ENCODE measurements at places on chromosomes 1 and 21.

GRCh38 chr1:44801491-44802305, 1.5 kb downstream of the PLK3 start:
- no peak for DNase-seq

GRCh38 chr1:244150071-244150470, 99.0 kb downstream of the ZBTB18 start:
- DNase-seq = no peak

- DNase-seq = no peak
These were observed 78.0 kb upstream of the HSD17B7 start for GRCh38 chr1:162712317-162713029.

- DNase-seq = no peak
These were observed 10.5 kb downstream of the DNAH14 start for GRCh38 chr1:224939844-224940425.

DNA sequence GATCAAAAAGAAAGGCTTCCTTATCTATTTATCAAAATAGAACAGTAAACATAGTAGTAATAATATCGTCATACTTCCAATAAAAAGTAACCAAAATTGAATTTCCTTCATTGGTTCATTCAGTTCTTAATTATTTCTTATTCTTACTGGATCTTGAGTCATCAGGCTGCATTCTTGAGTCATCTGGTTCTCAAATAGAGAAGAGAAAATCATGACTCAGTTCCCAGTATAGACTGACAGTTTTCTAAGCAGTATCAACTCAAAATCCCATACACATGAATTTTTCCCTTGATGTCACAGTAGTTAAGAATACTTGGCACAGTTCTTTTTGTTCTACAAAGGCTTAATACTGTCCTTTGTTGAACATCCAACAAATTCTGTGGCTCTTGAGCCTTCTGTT, 626.9 kb upstream of the ADGRL4 start:
- no peak for DNase-seq
